AG08396 (cell line): ENCODE measurements at places on chromosomes 6 and 20.

- DNase-seq: peak; percentile 25
Measured at GRCh38 chr6:105794239-105794638, 291.9 kb upstream of the PRDM1 start.

GRCh38 chr6:16243055-16243454 lies 4.7 kb downstream of the GMPR start:
- DNase-seq: peak; percentile 80

- no peak for DNase-seq
Measured at GRCh38 chr6:134698228-134698627, 251.7 kb downstream of the ALDH8A1 start.

GRCh38 chr6:118146584-118146983 lies 239.5 kb downstream of the SLC35F1 start:
- DNase-seq: no peak

DNA sequence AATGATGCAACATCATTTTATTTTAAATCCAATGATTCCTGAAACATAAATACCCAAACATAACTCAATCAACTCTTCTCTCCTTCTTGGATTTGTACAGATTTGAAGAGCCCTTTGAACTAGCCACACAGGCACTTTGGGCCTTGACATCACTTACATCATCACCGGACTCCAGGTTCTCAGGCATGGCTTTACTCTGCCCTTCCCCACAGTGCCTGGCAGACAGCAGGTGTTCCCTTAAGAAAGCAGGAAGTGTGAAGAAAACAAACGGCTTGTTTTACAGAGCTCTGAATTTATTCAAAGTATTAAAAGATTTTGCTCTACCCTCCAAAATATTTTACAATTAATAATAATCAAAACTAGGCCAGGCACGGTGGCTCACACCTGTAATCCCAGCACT lies 54.8 kb upstream of the GCM1 start:
- DNase-seq: no peak

DNA sequence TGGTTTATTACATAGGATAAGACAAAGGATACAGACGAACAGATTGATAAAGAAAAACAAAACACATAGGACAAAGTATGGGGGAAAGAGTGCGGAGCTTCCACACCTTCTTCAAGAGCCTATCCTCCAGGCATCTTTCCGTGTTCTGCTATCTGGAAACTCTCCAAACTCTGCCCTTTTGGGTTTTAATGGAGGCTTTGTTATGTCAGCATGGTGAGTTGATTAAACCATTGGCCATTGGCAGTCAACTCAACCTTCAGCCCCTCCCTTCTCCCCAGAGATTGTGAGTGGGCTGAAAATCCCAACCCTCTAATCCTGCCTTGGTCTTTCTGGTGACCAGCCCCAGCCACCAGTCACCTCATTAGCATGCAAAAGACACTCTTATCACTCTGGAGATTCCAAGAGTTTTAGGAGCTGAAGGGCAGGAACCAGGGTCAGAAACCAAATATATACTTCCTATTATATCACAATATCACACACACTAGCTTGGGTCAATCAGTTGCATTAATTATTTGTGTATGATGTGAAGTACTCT lies 23.8 kb downstream of the HLA-DOB start:
- no peak for DNase-seq

- DNase-seq: peak; percentile 77
Measured at GRCh38 chr20:50304501-50304856, 113.8 kb downstream of the CEBPB start.

DNA sequence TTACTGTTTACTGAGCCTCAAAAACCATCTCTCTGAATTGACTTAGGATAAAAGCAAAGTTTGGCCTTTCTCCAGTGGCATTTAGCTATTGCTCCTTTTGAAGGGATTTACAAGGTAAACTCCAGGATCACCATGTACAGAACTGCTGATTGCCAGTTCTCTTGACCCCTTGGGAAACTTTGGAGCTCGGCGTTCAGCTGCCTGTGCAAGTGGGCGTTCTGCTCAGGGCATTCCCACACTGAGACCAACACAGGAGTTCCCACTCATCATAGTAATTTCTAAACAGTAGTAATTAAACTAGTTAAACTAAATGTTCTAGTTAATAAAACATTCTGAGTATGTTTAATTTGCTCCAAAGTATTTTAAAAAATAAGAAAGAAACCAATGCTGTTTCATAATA lies 14.9 kb downstream of the KCNQ5 start:
- no peak for DNase-seq

DNA sequence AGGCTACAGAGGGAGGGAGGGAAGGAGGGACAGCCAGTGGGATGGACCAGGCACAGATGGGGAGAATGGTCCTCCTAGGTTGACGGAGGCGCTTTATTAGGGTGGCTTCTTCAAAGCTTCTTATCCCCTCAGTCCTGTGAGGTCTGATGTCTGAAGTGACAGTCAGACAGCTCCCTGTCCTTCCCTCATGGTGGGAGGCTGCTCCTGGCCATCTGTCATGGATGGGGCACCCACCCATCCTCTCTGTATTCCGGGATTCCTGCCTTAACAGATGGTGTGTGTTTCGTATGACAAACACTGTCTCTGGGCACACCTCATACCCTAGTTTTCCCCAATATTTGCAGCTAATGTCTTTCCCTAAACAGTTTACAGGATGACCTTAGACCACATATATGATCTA lies 7.9 kb downstream of the RIN2 start:
- no peak for DNase-seq

DNA sequence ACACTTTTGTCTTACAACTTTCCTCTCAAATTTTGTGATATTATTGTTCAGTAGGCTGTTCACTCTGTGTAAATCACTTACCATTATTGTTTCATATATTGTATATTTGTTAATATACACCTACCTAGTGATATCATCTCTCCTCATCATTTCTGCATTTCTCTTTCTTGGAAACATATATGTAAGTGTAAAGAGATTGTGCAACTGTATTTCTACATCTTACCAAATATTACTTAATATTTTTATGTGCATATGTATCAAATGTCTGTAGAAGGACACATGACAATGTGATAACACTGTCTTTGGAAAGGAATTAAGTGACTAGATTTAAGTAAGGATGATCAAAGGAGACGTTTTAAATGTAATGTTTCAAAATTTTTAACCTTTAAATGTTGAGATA lies 30.2 kb downstream of the ZNF322 start:
- DNase-seq: no peak

DNA sequence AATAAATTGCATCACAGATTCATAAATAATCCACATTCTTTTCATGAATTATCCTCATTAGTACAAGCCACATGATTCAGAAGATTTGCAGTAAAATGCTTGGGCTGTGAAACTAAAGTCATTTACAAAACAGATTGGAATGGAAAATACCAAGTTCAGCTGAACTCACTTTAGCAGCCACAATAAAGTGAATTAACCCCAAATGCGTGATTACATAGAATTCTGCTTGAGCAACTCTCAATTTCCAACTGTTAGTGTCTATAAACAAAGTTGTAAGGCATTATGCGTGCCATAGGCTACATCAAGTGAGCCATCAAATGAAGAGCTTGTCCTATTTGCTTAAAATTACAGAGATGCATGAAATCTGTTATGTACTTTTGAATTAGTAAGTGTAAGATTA lies 60.4 kb upstream of the GFRAL start:
- DNase-seq: no peak

DNA sequence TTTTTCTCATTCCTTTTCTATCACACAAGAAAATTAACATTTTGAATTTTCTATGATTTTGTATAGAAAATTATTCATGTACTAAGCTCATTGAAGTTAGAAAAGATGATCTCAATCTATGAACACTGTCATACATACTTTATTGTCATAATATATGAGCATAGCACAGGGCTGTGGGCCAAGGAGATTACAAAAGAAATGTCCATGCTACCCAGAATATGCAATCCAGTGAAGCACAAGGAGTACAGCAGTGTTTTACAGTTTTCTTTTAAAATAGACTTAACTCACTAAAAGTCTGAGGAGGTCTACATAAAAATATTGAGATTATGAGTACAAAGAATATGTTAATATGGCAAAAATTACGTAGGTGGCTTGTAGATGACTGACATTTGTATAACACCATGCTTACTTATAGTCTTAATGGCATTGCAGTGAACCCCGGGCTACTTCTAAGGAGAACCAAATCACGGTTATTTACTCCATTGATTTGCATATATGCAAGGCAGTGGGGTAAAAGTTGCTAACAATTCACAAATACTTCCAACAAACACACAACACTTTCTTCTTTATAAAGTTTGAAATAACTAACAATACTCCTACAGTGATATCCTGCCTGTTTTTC lies 257.1 kb downstream of the BCKDHB start:
- no peak for DNase-seq
